Uterus (tissue), 4 donors: ENCODE measurements at places on chromosomes 3 and 15. TPM values are rescaled to one million over a fixed set of nuclear protein-coding genes. Genes with fewer than 3 reads are reported as not detected.

Gene DZIP3
- total RNA-seq = 8.8 TPM

Gene CHRFAM7A
- total RNA-seq = 0.59 TPM

Gene FBLN2
- 47.7 TPM for total RNA-seq

Gene SEMA6D
- 4.6 TPM for total RNA-seq

Gene CCR1
- 9.1 TPM for total RNA-seq

Gene EPHB3
- 70.2 TPM for total RNA-seq

GRCh38 chr3:148002705-148003205 is 593.6 kb downstream of the ZIC1 start:
- no peaks in the 10 kb centered on the region for H3K36me3 ChIP-seq
- H3K4me3 ChIP-seq = no peak overlapping the region
- H3K27ac ChIP-seq = no peak overlapping the region

- no peak for DNase-seq
- H3K27me3 ChIP-seq = no peaks in the 10 kb centered on the region
- H3K36me3 ChIP-seq = no peaks in the 10 kb centered on the region
- no peak overlapping the region for H3K27ac ChIP-seq
- H3K4me1 ChIP-seq = no peaks in the 10 kb centered on the region
- H3K4me3 ChIP-seq = no peak overlapping the region
These were observed 28.1 kb upstream of the CCR2 start for GRCh38 chr3:46325645-46326300.

- no peak overlapping the region for H3K4me3 ChIP-seq
- DNase-seq = no peak
- H3K27ac ChIP-seq = no peak overlapping the region
- no peaks in the 10 kb centered on the region for H3K4me1 ChIP-seq
- H3K27me3 ChIP-seq = no peaks in the 10 kb centered on the region
- no peaks in the 10 kb centered on the region for H3K36me3 ChIP-seq
These were observed 1.9 kb downstream of the VILL start for GRCh38 chr3:37992271-37993066.

- no peak overlapping the region for H3K27ac ChIP-seq
- H3K27me3 ChIP-seq = no peaks in the 10 kb centered on the region
- H3K4me3 ChIP-seq = no peak overlapping the region
- no peaks in the 10 kb centered on the region for H3K4me1 ChIP-seq
- no peak for DNase-seq
These were observed 593.4 kb upstream of the NR2F2 start for GRCh38 chr15:95737060-95737459.

DNA sequence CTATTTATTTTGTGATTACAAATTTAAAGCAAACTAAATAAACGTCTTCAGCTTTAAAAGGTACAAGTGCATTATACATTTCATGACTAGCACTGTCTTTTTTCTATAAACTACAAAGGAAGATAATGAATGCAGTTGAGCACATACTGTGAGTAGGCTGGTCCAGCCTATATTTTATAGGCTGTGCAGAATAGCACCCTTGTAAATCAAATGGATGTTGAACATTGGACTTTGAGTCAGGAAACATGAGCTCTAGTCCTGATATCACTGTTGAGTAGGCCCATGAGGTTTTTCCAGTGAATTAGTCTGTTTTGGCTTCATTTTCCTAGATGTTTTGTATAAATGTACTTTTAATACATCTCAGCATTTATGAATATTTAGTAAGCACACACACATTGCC is 447.3 kb upstream of the KCNMB2 start:
- peaks cover 15% of the 10 kb centered on the region for H3K4me1 ChIP-seq
- DNase-seq = no peak
- no peak overlapping the region for H3K4me3 ChIP-seq
- no peaks in the 10 kb centered on the region for H3K27me3 ChIP-seq

DNA sequence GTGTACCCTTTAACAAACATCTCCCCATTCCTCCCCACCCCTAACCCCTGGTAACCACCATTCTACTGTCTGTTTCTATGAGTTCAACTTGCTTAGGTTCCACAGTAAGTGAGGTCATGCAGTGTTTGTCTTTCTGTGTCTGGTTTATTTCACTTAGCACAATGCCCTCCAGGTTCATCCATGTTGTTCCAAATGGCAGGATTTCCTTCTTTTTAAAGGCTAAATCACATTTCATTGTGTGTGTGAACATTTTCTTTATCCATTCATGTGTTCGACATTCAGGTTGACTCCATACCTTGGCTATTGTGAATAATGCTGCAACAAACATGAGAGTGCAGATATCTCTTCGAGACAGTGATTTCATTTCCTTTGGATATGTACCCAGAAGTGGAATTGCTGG is 62.7 kb downstream of the TJP1 start:
- no peaks in the 10 kb centered on the region for H3K27me3 ChIP-seq
- DNase-seq = no peak
- H3K36me3 ChIP-seq = no peaks in the 10 kb centered on the region
- H3K4me3 ChIP-seq = no peak overlapping the region

- no peak for DNase-seq
- no peak overlapping the region for H3K4me3 ChIP-seq
- no peaks in the 10 kb centered on the region for H3K27me3 ChIP-seq
- H3K4me1 ChIP-seq = no peaks in the 10 kb centered on the region
These were observed 124.4 kb downstream of the FEZF2 start for GRCh38 chr3:62248734-62249483.

DNA sequence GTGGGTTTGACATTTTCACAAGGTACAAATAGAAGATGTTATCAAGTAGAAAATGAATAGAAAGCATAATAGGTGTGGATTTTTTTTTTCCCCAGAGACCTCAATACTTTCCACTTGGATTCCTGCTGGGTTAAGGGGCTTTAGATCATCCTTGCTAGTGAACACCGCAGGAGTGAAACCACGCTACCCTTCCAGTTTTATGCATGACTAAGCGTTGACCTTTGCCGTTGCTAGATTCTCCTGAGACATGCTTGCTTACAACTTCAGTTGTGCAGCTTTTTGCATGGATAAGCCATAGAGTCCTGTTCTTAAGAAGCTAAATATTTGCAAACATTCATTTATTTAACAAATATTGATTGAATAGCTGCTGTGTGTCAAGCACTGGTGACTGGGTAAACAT is 299.7 kb upstream of the LMCD1 start:
- H3K36me3 ChIP-seq = no peaks in the 10 kb centered on the region
- H3K27ac ChIP-seq = no peak overlapping the region
- H3K27me3 ChIP-seq = no peaks in the 10 kb centered on the region
- no peaks in the 10 kb centered on the region for H3K4me1 ChIP-seq
- no peak overlapping the region for H3K4me3 ChIP-seq
- DNase-seq = no peak

GRCh38 chr3:106047221-106047620 is 178.4 kb upstream of the CBLB start:
- DNase-seq = no peak
- no peak overlapping the region for H3K27ac ChIP-seq
- no peak overlapping the region for H3K4me3 ChIP-seq
- H3K36me3 ChIP-seq = no peaks in the 10 kb centered on the region
- H3K27me3 ChIP-seq = no peaks in the 10 kb centered on the region
- H3K4me1 ChIP-seq = no peaks in the 10 kb centered on the region

DNA sequence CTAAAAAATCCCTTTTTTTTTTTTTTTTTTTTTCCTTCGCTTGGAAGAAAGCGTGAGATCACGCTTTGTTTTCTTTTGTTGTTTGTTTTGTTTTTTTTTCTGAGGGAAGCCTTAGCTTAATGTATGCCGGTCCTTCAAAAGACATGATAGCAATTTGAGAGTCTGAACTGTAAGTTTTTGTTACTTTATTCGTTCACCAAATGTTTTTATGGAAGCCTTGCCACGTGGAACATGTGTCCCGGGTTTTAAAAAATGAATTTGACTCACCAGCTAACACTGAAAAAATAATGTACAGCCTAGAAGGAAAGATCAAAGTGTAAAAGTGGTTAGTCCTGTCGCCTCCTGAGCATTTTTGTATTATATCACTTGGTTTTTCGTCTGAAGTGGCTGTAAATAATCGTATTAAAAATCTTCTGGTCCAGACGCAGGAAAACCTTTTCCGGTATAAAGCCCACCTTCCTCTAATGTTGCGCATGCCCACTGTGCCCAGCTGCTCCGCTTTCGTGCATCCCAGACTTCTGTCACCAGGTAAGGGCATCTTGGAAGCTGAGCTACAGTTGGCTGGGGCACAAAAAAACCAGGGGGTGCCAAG is 795 bp upstream of the MYNN start:
- peak overlapping the region; percentile 75 for H3K4me3 ChIP-seq
- H3K4me1 ChIP-seq = peaks cover 12% of the 10 kb centered on the region
- H3K36me3 ChIP-seq = no peaks in the 10 kb centered on the region

- H3K4me1 ChIP-seq = no peaks in the 10 kb centered on the region
- no peak overlapping the region for H3K4me3 ChIP-seq
- no peak for DNase-seq
- no peaks in the 10 kb centered on the region for H3K27me3 ChIP-seq
These were observed 75.6 kb upstream of the ANKRD34C start for GRCh38 chr15:79206940-79207339.

DNA sequence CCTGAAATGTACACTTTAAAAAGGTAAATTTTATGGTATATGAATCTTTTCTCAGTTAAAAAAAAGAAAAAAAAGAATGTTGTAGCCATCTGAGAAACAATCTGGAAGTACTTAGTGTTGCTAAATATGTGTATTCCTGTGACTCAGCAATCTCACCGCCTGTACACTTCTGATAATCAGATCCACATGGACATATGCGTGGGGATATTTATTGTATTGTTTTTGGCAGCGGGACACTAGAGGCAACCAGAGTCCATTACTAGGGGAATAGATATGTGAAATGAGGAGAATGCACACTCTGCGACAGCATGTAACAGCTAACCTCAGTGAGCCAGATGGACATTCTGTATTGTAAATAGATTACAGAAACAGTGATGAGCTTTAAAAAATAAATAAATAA is 65.4 kb downstream of the AQP9 start:
- H3K36me3 ChIP-seq = no peaks in the 10 kb centered on the region
- H3K27ac ChIP-seq = no peak overlapping the region
- H3K27me3 ChIP-seq = no peaks in the 10 kb centered on the region
- no peak for DNase-seq

- H3K4me1 ChIP-seq = no peaks in the 10 kb centered on the region
- no peak overlapping the region for H3K27ac ChIP-seq
- no peaks in the 10 kb centered on the region for H3K27me3 ChIP-seq
- H3K36me3 ChIP-seq = no peaks in the 10 kb centered on the region
- no peak overlapping the region for H3K4me3 ChIP-seq
These were observed 313.9 kb upstream of the SATB1 start for GRCh38 chr3:18739099-18739433.

DNA sequence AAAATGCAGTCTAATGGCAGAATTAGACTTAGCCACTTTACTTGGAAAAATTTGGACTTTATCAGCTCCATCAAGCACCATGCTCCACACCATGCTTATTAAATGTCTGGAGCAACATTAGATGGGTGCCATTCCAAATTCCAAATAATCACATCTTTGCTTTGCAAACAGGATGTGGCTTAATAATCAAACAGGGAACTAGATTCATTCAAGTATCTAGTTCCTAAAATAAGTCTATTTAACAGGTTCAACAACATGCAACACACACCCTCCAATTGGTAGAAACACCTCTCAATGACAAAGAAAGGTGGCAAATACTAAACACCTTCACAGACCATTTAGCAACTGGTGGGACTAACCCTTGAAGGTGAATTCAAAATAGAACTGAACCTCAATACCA is 3.5 kb downstream of the HEXA start:
- no peak for DNase-seq
- no peak overlapping the region for H3K27ac ChIP-seq
- H3K4me3 ChIP-seq = no peak overlapping the region
- H3K36me3 ChIP-seq = no peaks in the 10 kb centered on the region

DNA sequence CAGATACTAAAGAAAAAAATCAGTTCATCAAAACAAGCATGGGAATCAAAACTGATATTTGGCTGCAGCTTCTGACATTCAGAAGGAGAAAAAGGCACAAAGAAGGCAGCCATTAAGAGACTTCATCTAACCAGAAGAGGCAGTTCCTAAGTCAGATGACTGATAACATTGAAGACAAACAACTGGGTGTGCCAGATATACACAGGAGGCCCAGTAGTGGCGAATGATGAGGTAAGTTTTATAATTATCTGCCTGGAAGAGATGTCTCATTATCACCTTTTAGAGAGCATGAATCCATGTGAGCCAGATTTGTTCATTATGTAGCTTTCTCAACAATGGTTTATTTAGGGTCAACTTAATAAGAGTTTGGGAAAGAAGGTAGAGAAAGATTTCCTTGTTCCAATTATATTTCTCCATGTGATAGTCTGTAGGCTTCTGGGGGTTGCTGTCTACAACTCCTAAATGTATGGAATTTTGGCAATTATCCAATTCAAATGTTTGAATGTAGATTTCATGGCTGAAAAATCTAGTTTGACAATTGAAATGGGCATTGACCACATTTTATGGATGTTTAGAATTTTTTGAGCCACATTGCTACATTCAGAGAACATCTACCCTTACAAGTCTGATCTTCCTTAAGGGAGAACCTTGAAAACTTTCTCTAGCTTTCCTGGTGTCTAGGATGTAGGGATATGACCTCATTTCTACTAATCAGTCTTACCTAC is 50.4 kb upstream of the RASGRF1 start:
- no peak for DNase-seq
- H3K27me3 ChIP-seq = no peaks in the 10 kb centered on the region
- H3K27ac ChIP-seq = no peak overlapping the region
- no peaks in the 10 kb centered on the region for H3K4me1 ChIP-seq
- no peak overlapping the region for H3K4me3 ChIP-seq

- H3K4me3 ChIP-seq = no peak overlapping the region
- no peak for DNase-seq
- H3K36me3 ChIP-seq = no peaks in the 10 kb centered on the region
These were observed 561.9 kb downstream of the GBE1 start for GRCh38 chr3:81199587-81199986.

- H3K36me3 ChIP-seq = no peaks in the 10 kb centered on the region
- H3K4me1 ChIP-seq = no peaks in the 10 kb centered on the region
- no peak for DNase-seq
- H3K27ac ChIP-seq = peak overlapping the region; percentile 45
These were observed 102.6 kb downstream of the ITPR1 start for GRCh38 chr3:4595710-4596113.

DNA sequence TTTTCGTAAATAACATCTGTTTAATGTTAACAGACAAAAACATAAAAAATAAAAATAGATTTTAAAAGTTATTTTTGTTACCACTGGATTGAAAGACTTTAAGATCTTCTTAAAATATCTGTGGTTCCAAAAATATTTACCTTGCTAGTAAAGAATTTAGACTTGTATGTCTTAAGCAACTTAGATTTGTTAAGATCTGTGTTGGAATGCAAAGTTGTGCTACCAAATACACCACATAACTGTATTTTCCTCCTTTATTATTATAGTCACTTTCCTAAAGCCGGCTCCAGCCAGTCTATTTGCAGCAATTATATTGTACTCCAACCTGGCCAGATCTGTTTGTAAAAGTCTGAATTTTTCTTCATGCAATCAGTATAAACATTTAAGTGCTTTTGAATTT is 63.7 kb downstream of the SPRED1 start:
- no peaks in the 10 kb centered on the region for H3K36me3 ChIP-seq
- H3K27me3 ChIP-seq = no peaks in the 10 kb centered on the region
- H3K4me3 ChIP-seq = no peak overlapping the region
- no peak overlapping the region for H3K27ac ChIP-seq
- no peaks in the 10 kb centered on the region for H3K4me1 ChIP-seq
- DNase-seq = no peak
